ENCODE measurements at places on chromosomes 4 and X.

DNA sequence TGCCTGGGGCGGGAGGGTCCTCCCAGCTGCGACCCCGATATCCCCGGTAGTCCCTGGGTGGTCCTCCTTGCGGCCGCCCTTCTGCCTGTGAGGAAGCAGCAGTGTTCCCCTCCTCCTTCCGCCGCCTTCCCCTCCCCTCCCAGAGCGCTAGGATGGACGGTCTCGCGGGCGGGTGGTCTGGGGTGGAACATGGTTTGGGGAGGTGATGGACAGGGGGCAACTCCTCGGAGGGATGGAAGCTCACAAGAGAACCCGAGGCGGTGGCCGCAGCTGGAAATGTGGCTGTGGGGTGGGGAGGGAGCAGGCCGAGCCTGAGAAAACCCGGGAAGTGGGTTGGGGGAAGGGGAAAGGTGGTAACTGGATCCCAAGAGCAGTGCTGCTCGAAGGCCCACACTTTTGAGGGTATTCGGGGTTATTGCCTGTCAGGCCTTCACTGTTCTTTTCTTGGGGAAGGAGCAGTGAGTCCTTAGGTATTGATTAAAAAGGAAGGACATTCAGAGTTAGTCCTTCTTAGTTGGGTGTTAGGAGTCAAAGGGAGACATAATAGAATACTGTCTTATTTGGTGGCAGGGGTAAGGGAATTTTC is 581 bp downstream of the UBE2K start:
- DNase-seq = peak; percentile 20

DNA sequence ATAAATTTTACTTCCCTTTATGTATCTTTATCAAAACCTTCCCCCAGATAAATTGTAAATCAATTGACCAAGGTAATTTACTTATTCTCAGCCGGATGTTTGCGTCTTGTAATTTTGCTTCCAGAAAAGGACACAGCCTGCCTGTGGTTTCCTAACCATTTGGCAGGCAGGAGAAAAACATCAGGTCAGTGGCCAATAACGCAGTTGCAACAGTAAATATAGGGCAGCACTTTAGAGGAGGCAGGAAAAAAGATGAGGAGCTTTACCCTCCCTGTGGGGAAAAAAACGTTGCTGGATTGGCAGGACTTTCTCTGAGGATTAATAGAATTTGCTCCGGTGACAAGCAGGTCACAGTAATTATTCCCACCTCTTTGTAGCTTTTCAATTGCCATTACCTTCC is 2618.1 kb downstream of the ARAP2 start:
- DNase-seq = no peak

DNA sequence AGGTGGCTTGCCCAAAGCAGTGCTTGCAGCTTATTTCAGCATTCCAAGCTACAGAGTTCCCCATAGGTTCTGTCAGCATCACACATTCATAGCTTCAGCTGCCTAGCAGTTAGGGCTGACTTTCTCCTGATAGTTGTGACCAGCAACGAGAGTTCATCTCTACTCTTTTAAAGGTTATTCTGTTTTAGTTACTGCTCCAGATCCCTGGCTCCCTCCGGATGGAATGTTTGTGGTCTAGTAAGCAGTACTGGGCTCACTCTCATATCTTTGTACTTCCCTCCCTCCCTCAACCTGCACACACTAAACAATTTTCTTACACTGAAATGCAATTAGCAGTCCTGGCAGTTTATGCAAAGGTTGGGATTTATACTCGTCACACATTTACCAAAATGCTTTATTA is 43.9 kb downstream of the PTTG2 start:
- no peak for DNase-seq

GRCh38 chr4:4989083-4989622 is 30.1 kb downstream of the CYTL1 start:
- DNase-seq = no peak

DNA sequence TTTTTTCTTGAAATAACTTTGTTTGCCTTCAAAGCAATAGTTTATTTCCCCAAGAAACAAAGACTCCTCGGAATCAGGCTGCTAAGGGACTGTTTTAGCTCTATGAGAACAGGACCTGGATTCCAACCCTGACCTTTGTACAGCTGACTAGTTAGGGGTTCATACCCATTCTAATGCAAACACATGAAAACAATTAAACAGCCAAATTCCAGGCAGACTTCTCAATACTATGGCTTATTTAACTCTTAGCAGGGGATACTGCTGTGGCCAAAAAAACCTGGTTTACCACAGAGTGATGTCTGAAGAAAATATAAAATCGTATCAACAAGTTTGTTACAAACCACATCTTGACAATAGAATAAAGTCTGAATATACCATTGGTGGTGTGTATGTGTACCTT is 129.6 kb upstream of the INTU start:
- no peak for DNase-seq

DNA sequence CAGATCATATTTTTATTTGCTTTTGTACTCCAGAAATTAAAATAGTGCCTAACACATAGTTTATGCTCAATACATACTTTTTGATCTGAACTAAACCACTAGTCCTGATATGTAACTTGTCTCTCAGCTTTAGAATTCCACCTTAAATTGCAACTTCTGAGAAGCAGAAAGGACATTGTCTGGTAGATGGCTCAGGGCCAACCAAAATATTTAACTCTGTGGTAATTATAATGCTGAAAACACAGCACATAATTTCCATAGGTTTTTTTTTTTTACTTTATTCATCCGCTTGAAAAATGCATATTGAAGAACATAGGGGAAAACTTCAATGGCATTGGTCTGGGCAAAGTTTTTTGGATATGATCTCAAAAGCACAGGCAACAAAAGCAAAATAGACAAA is 59.3 kb downstream of the AREG start:
- DNase-seq = no peak

DNA sequence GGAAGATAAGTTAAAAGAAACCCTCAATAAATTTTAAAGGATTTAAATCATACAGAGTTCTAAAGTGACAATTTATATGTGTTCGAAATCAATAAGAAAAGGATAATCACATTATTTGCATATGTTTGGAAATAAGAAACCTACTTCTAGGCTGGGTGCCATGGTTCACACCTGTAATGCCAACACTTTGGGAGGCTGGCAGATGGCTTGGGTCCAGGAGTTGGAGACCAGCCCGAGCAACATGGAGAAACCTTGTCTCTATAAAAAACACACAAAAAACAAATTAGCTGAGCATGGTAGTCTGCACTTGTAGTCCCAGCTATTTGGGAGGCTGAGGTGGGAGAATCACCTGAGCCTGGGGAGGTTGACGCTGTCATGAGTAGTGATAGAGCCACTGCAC is 8.1 kb upstream of the SAP30 start:
- peak; percentile 75 for DNase-seq

DNA sequence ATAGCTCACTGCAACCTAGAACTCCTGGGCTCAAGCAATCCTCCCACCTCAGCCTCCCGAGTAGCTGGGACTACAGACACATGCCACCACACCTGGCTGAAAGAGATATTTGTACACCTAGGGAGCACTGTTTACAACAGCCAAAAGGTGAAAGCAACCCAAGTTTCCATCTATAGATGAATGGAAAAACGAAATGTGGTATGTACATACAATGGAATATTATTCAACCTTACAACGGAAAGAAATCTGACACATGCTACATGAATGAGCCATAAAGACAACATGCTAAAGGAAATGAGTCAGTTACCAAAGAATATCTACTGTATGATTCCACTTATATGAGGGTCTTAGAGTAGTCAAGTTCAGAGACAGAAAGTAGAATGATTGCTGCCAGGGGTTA is 52.2 kb downstream of the ABCG2 start:
- no peak for DNase-seq

GRCh38 chr4:66014146-66014765 is 344.0 kb upstream of the EPHA5 start:
- no peak for DNase-seq

DNA sequence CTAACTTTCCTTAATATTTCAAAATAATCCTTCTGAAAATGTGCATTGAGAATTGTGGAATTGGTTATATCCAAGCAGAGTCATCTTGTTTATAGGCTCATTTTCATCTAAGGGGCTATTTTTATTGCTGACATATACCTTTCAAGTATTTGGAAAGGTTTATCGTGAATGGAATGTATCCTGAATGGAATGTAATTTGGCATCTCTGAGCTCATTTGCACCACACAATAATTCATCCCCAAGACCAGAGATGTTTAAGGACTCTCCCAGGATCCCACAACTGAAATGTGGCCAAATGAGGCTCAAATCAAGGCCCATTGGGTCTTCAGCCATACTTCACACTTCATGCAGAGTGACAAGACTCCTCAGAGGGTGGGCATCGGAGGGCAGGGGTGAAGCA is 7.5 kb upstream of the SETD7 start:
- no peak for DNase-seq

DNA sequence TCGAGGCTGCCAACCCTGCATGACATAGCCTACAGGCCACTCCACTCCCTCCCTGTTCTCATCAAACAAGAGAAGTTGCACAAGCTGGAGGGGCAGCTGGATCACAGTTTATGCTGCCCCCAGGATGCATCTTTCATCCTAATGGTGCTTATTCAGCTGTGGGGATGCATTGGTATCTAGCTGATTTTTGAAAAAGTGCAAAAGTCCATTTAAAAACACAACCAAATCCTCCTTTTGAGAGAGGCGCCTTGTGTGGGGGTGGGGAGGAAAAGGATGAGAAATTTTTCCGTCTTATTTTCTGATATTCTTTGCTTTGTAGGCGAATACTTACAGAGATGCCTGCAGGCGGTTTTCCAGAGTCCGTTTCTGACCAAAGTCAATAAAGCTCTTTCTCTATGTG is 276.4 kb upstream of the BOD1L1 start:
- DNase-seq = no peak

GRCh38 chr4:42995343-42995944 is 102.9 kb downstream of the GRXCR1 start:
- DNase-seq = peak; percentile 45

DNA sequence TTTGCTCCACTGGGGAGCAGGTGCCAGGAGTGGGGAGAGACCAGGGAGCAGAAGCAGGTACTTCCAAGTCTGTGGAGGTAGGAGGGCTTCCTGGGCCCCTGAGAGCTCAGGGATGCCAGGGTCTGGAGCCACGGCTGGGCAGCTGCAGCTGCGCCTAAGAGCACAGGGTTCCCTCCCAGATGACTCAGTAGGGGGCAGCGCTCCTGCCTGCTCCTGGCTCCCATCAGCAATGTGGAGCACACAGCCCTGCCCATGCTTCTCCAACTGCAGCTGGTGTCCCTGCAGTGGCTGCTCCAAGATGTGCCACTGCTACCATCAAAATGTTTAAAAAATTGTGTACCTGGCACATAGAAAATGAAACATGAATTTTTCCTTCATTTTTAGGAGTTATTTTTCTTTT is 1028.2 kb downstream of the PCDH7 start:
- no peak for DNase-seq

GRCh38 chrX:126165721-126166461 is at the start of gene DCAF12L2:
TSS of gene DCAF12L2 (minus strand) at chrX:126166289. CDS start at chrX:126165924, 365 bp downstream.
- peak; percentile 14 for DNase-seq

GRCh38 chrX:153646620-153647373 is at the start of gene DUSP9:
TSS of gene DUSP9 (plus strand) at chrX:153647203. CDS start at chrX:153647954, 751 bp downstream.
- DNase-seq = no peak

DNA sequence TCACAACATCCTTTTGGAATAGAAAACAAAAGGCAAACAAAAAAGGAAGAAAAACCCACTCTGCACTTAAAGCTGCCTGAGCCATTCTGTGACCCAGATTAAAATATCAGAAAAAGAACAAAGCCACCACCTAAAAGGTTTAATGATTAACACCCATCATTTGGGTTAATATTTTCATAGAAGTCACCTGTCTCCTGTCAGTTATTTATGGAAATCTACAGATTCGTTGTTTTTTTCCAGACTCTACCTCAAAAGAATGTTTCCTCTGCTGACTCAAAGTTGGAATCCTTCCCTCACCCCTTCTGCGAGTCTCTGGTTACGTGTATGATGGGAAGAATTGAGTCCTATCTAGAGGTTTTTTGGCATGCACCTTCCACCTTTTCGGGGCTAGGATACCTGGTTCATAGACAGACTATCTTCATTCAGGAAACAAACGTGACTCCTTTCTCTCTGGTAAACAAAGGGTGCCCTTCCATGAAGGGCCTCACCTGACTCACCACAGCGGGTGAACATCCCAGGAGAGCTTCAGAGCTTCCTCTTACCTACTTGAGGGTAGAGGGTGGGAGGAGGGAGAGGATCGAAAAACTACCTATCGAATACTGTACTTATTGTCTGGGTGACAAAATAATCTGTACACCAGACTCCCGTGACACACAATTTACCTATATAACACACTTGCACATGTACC is 19.6 kb upstream of the CA5B start:
- DNase-seq = no peak

GRCh38 chrX:22660756-22661155 is 339.0 kb upstream of the DDX53 start:
- no peak for DNase-seq

DNA sequence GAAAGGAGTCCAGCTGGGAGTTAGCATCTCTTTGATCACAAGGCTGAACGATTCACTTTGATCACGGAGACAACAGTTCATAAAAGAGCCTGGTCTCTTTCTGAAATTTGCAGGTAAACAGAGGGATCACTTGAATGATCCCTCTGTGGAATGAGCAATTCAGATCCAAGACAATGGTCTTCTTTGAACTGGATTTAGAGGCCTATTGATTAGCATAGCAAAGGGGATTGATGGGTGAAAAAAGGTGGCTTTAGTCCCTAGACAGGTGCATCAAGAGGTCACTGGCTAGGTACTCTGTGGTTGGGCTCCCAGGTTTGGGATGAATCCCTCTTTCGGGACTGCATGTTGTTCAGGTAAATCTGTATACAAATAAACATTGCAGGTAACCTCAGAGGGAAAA is 223.8 kb upstream of the TAPT1 start:
- no peak for DNase-seq

DNA sequence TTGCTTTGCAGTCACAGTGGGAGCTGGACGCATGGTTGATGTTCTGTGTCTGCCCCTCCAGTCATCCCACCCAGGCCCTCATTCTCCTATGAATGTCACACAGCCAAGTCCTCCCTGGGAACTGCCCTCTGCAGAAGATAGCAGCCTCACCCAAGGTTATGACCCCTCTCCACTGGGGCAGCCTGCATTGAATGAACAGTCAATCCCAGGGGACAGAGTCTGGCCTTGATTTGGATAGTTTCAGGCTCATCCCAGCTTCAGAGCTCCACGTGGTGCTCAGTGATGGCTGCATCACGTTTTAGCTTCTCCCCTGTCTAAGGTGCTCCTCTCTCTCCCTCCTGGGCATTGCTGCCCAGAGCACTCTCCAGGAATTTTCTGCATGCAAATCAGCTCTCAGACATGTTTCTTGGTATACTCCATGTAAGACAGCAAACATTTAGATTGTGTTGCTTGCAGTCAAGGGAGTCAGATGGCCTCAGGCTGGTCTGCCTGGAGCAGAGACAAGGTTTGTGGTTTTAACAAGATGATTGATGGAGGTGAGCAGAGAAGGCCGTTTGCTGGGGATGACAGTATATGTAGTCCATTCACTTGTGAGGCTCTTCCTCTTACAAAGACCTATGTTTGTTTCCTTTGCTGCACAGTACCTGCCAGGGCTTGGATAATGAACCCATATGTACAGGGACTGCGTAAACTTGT is 56.1 kb upstream of the MSX1 start:
- DNase-seq = no peak

- no peak for DNase-seq
These were observed 63.6 kb downstream of the HADH start for GRCh38 chr4:108053251-108053711.
